ENCODE measurements at places on chromosomes 3 and 15.

DNA sequence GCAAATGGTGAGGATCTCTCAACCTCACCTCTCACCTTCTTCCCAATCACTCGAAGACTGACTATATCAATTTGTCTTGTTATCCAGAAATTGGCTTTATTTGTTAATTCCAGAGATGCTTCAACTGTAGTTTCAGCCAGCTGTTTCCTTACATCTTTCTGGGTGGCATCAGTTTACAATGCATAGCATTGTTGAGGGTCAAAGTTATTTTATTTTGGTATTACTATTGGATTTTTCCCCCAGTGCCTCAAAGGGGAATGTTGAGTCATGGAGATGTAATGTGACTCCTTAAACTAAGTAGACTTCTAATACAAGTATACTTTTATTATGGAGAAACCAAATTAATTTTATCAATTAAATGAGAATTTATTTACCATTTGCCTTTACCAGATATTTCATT is 351.6 kb downstream of the TIGIT start:
- no peak for DNase-seq

- DNase-seq = no peak
Measured at GRCh38 chr3:134858441-134859035, 63.5 kb downstream of the EPHB1 start.

- DNase-seq = no peak
Measured at GRCh38 chr3:23365066-23365465, 161.9 kb downstream of the UBE2E2 start.

DNA sequence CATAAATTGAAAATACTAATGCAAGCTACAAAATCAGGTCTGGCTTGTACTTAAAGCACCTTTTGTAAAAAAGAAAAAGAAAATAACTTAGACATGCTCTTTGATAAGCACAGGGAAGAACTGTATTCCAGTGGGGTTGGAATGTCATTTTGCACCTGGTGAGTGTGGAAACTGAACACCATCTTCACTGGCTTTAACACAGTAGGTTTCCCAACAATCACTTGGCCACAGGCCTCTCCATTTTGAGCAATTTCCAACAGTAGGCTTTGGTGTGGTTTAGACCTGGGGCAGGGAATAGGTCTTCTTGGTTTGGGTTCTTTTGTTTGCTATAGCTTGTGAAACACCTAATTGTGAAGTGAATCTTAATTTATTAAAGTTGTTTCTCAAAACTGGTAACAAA is 18.9 kb downstream of the PDZRN3 start:
- no peak for DNase-seq

- no peak for DNase-seq
Measured at GRCh38 chr3:65352951-65353350, 665.2 kb upstream of the ADAMTS9 start.

GRCh38 chr15:76529911-76530310 is 193.3 kb downstream of the ISL2 start:
- no peak for DNase-seq

DNA sequence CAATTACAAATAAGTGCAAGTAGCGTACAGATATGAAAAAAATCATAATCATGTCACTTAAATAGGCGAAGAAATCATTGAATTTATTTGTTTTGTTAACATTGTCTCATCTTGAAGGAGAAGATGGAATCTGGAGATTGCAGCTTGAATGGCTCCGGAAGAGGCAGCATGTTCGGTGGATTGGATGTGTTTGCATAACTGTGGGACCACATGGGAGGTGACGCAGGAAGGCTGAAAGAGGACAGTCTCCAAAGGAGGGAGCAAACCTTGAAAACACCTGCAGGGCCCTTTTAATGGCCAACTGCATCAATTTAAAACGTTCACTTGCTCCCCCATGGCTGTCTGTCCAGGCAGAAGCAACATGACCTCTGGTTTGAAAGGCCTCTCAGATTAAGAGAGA is 61.3 kb downstream of the CHL1 start:
- DNase-seq = no peak

GRCh38 chr3:27657871-27658270 is 64.3 kb downstream of the EOMES start:
- no peak for DNase-seq

DNA sequence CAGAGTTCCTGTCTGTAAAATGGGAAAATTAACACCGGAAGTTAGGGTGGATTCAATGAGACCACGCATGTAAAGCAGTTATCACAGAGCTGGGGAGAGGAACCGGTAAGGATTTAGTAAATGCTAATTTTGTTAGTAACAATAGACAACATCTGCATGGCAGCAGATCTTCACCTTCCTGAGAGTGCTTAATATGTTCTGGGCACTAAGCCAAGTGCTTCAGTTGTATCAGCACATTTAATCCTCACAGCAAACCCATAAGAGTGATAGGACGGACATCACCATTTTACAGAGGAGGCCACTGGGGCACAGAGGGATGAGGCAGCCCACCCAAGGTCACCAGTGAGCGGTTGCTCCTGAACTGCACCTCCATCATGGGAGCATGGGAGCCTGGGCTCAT is 189.4 kb downstream of the WNT5A start:
- DNase-seq = no peak

- DNase-seq = peak; percentile 61
Measured at GRCh38 chr15:31867536-31868442, 162.5 kb upstream of the CHRNA7 start.

- no peak for DNase-seq
Measured at GRCh38 chr3:65005486-65005885, 317.7 kb upstream of the ADAMTS9 start.
